ENCODE measurements at places on chromosomes 7 and 10.
A peak's percentile ranks its signal among the peaks of the same experiment; 100 is the strongest.

DNA sequence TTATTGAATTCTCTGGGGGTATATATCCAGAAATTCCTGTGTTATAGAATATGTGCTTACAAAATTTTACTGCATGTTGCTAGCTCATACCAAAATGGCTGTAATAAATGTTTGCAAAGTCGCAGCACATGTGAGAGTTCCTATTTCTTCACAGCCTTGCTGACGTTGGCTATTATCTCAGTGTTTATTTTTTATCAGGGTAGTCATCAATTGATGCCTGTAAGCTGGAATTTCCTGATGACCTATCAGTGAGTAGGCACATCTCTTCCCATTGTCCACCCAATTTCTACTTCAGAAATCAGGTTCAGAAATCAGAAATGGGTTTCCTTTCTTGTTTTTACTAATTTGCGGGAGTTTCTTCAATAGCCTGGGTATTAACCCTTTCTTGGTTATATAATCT is 268.1 kb upstream of the FZD8 start:
- DNase-seq: peak; percentile 82

DNA sequence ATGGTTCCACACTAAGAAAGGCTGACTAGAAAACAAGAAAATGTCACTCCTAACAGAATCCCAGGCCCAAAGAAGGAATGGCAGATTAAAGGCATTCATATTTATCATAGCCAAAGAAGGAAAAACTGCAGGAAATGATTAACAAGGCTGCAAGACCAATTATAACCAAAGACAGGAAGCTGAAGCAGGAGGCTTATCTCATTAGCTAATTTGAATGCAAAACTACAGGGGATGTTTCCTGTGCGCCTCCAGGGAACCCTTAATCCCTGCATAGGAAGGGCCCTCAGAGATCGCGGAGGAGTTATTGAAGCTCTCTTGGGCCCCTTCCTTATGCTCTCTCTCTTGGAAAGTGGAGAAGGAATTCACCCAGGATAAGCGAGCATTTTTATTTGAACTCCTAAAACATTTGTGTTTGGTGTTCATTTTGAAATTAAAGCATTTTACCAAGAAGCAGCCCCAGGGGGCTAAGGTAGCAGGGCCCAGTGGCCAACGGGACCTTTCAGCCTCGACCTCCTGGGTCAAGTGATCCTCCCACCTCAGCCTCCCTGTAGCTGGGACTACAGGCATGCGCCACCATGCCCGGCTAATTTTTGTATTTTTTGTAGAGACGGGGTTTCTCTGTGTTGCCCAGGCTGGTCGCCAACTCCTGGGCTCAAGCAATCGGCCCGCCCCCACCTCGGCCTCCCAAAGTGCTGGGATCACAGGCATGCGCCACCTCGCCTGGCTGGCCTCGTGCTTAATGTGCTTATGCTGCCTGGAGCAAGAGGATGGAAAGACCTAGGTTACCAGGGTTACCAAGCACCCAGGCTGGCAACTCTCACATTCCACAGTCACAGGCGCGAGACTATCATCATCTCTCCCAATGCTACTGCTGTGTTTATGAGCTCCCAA is 24.1 kb upstream of the PROSER2 start:
- peak; percentile 22 for DNase-seq

- DNase-seq: no peak
These were observed 9.6 kb downstream of the LAT2 start for GRCh38 chr7:74219416-74219815.

DNA sequence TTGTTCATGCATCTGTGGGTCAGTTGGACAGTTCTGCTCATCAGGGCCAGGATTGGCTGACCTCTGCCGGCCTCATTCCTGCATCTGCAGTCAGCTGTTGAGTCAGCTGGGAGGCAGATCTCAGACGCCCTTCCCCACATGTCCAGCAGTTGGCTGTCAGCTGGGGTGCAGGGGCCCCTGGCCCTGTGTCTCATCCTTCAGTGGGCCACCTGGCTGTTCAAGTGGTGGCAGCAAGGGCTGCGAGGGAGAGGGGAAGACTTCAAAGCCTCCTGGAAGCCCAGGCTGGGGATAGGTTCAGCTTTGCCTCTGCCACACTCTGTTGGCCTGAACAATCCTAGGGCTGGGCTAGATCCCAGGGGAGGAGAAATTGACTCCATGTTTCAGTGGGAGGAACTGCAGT is 33.2 kb downstream of the TACR2 start:
- DNase-seq: peak; percentile 27

- DNase-seq: no peak
These were observed 442 bp downstream of the STYXL1 start for GRCh38 chr7:76047305-76047810.

DNA sequence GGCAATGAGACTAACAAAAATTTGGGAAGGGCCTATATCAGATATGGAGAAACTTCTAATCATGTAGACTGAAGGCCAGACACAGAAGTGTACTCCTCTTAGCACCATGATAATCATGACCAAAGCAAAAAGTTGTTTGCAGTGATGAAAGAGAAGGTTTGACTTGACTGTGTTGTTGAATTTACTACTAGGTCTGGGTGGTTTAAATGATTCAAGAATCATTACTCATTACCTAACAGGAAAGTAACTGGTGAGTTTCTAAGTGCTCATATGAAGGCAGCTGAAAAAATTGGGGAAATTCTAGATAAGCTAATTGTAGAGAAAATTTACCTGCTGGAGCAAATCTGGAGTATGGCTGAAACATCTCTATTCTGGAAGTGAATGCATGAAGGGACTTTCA is 451.5 kb upstream of the SORCS1 start:
- DNase-seq: no peak

- DNase-seq: no peak
These were observed 266.6 kb downstream of the NXPH1 start for GRCh38 chr7:8699875-8700624.

DNA sequence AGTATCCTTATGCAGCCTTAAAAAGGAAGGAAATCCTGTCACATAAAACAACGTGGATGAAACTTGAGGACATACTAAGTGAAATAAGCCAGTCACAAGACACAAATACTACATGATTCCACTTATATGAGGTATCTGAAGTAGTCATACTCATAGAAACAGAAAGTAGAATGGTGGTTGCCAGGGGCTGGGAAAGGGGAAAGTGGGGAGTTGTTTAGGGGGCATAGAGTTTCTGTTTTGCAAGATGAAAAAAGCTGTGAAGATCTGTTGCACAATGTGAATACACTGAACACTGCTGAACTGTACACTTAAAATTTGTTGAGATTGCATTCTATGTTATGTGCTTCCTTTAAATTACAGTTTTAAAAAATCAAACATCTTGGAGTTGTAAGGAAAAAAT is 2.9 kb downstream of the NUP205 start:
- no peak for DNase-seq

- DNase-seq: no peak
These were observed 6.4 kb upstream of the SPAG6 start for GRCh38 chr10:22338931-22339330.

DNA sequence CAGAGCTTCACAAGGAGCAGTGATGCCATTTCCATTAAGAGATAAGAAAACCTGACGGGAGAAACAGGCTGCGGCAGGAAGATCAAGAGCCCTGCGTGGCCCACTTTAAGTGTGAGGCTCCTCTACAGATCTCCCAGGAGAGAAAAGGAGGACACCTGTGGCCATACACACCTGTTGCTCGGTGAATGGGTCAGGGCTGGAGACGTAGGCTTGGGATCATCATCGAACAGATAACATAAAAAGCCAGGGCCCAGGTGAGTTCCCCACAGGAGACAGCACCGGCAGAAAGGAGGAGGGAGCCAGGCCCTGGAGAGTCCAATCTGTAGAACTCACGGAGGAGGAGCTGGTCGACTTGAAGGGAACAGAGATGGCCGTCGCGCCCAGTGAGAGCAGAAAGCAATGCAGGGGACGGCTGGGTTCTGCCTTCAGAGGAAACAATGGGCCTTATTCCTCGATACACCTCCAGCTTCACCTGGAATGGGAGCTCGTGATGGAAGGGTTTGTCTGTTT is 556.8 kb downstream of the DNAJB6 start:
- DNase-seq: no peak

- no peak for DNase-seq
These were observed 328.7 kb downstream of the PAXIP1 start for GRCh38 chr7:154674191-154674590.

GRCh38 chr7:22445140-22445743 is 54.7 kb downstream of the STEAP1B start:
- no peak for DNase-seq

- no peak for DNase-seq
These were observed 25.4 kb downstream of the PDGFA start for GRCh38 chr7:494259-494687.

- peak; percentile 11 for DNase-seq
These were observed 29.7 kb downstream of the MKLN1 start for GRCh38 chr7:131357282-131357880.

- DNase-seq: no peak
These were observed 24.2 kb downstream of the CFAP69 start for GRCh38 chr7:90269163-90269562.

GRCh38 chr10:17737027-17737965 is 14.7 kb upstream of the TMEM236 start:
- peak; percentile 28 for DNase-seq

DNA sequence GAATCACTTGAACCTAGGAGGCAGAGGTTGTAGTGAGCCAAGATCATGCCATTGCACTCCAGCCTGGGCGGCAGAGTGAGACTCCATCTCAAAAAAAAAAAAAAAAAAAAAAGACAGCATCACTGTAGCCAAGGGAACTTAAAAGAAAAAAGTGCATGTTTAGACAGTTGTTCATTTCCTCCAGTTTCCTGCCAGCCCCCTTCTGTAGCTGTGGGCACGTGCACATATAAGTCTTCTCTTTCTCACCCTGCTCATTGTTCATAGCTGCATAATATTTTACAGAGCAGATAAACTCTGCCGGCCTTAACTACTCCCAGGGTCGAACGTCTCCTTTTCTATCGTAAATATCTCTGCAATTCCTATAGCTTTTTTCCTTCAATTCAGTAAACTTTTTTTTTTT is 132.6 kb downstream of the LHPP start:
- no peak for DNase-seq

- DNase-seq: peak; percentile 15
These were observed 207.5 kb downstream of the ARHGAP12 start for GRCh38 chr10:31721096-31721495.

DNA sequence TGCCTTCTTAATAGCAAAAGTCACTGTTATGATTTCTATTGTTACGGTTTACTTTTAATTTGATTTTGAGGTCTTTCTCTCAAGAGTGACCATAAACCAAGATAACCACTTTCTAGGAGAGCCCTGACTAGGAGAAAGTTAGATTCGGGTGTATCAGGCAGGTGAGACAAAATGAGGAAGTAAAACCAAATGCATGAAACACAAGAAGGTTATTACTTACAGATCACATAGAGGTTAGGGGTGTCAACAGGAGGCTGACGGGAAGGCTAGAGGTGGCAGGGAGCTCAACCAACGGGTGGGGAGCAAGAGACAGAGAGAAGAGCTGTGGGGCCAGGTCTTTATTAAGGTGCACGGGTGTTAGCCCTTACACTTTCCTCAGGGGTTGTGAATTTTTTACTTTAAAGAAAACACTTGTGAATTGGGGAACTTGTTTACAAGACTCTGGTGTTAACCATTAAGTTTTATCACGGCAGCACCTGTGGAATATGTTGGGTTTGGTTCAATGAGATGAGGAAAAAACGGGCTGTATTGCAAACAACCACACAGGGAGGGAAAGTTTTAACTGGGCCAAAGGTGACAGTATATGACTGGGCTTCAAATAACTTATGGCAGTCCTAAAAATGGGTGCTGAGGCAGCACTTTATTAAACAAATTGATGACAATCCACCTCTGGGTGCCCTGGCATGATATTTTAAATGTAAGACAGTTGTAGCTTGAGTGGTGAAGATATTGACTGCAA is 154.9 kb downstream of the SDHAF3 start:
- no peak for DNase-seq

GRCh38 chr7:14839307-14839706 is 63.2 kb downstream of the DGKB start:
- no peak for DNase-seq

DNA sequence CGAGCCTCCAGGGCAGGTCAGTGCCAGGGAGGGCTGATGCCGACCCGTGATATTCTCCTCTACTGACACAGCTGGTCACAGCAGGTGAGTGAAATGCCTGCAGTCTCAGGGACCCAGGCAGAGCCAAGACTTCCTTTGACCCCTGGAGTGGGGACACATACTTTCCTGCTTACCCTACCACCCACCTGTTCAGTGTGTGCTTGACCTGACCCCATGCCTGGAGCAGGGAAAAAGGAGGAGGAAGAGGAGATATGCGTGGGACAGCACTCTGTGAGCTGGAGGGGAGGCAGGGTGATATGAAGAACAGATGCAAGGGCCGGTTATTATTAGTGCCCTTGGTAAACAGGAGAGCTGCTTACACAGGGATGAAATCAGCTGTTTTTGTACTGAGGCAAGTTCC is 40.8 kb upstream of the WIPF3 start:
- no peak for DNase-seq

GRCh38 chr7:38306171-38306570 is 32.7 kb upstream of the TARP start:
- DNase-seq: no peak

DNA sequence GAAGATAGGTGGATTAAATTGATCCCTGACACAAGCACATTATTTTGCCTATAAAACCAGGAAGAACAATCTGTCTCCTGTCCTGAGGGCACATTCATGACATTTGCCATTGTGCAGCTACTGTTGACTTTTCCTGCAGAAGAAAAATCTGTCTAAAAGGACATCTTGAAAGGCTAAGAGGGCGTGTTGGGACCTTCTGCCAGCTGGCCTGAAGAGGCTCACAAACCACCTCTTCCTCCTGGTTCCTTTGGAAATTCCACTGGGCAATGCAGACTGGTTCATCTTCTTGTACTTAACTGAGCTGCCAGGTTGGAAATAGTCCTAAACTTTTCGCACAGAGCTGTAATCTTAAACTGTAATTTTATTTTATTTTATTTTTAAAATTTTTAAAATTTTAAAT is 35.7 kb upstream of the PIP start:
- DNase-seq: no peak

GRCh38 chr10:94361171-94361794 is 1.5 kb downstream of the NOC3L start:
- no peak for DNase-seq

DNA sequence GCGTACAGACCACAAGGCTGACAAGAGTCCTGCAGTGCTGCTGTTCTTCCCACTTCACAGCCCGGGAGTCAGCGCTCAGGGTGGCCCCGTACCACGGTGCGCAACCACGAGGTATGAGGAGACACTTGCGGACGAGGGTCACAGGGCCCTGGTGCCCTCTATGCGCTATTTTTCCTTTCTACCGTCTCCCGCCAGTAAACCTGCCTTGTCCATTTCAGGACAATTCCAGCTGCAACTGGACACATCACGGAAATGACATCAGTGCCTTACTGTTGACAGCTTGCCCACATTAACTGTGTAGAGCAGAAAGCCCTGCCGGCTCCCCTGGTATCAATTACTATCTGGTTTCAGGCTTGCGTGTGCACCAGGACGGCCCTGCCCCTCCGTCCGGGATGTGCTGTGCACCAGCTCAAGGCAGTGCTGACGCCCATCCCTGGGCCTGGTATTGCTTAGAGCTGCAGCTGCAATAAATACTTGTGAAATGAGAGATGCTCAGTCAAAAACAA is 65.1 kb downstream of the ZRANB1 start:
- DNase-seq: peak; percentile 85

GRCh38 chr10:94276140-94276539 is 86.6 kb downstream of the NOC3L start:
- DNase-seq: no peak

Measured in fibroblast of skin of right quadriceps (primary cell).